ENCODE measurements at places on chromosomes 1 and 21. TPM values are rescaled to one million over a fixed set of nuclear protein-coding genes. Genes with fewer than 3 reads are reported as not detected.

- H3K27ac ChIP-seq: no peak overlapping the region
- no peak for DNase-seq
- no peak overlapping the region for H3K4me3 ChIP-seq
- peaks cover 12% of the 10 kb centered on the region for H3K36me3 ChIP-seq
- H3K27me3 ChIP-seq: no peaks in the 10 kb centered on the region
- peaks cover 11% of the 10 kb centered on the region for H3K4me1 ChIP-seq
Observed at GRCh38 chr1:214404571-214405213, 123.7 kb downstream of the SMYD2 start.

- no peaks in the 10 kb centered on the region for H3K4me1 ChIP-seq
- H3K27ac ChIP-seq: no peak overlapping the region
- H3K4me3 ChIP-seq: no peak overlapping the region
- peaks cover 13% of the 10 kb centered on the region for H3K36me3 ChIP-seq
- no peak for DNase-seq
- H3K27me3 ChIP-seq: peaks cover 26% of the 10 kb centered on the region
Observed at GRCh38 chr1:37438869-37439343, 35.5 kb upstream of the ZC3H12A start.

DNA sequence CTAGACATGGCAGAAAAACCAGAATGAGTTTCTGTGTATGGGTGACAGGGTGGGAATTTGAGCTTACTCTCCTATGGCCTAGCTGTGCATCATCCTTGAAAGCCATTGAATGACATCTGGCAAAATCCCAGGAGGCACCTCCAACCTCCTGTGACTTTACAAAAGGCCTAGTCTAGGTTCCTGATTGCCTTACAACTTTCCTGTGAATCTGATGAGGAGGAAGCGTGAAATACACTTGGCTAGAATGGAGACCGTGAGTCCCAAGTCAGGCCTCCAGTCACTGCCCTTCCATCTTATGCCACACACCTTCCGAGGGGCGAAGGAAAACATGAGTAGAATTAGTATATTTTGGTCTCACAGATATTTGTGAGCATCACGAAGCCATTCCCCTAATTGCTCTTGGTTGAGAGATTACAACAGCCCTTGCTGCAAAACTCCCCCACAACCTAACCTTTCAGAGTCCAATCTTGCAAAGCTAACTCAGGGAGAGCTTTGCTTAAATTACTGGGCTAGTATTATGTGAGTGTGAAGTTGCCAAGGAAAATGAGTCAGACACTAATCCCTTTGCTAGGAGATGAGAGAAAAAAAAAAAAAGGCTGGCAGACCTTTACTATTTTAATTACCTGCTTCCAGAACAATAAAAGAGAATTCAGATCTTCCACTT, 36.3 kb upstream of the PAXBP1 start:
- no peak overlapping the region for H3K4me3 ChIP-seq
- H3K27me3 ChIP-seq: no peaks in the 10 kb centered on the region
- H3K27ac ChIP-seq: no peak overlapping the region
- H3K36me3 ChIP-seq: no peaks in the 10 kb centered on the region
- no peaks in the 10 kb centered on the region for H3K4me1 ChIP-seq

DNA sequence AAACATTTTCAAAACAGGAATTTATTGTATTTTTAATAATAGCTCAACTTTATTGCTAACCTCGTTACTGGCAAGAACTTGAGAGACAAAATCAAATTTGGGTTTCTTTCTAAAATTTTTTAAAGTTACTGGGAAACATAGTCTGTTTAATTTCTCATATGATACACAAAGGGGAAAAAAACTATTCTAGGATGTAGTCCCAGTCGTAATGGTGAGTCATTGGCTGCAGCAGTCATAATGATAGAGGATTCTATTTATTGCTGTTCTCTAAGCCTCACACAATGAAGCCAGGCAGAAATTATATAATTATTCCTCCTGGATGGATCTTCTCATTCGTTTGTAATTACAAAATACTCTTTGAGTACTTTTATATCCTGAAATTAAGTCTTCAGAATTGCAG, 326.5 kb upstream of the SGIP1 start:
- no peaks in the 10 kb centered on the region for H3K4me1 ChIP-seq
- H3K27ac ChIP-seq: no peak overlapping the region
- no peak for DNase-seq
- no peak overlapping the region for H3K4me3 ChIP-seq
- H3K27me3 ChIP-seq: no peaks in the 10 kb centered on the region
- no peaks in the 10 kb centered on the region for H3K36me3 ChIP-seq

GRCh38 chr1:25450891-25451290, 20.2 kb downstream of the MACO1 start:
- no peaks in the 10 kb centered on the region for H3K36me3 ChIP-seq
- H3K27me3 ChIP-seq: no peaks in the 10 kb centered on the region
- no peak overlapping the region for H3K4me3 ChIP-seq

The AMY2A gene
- total RNA-seq: not detected

DNA sequence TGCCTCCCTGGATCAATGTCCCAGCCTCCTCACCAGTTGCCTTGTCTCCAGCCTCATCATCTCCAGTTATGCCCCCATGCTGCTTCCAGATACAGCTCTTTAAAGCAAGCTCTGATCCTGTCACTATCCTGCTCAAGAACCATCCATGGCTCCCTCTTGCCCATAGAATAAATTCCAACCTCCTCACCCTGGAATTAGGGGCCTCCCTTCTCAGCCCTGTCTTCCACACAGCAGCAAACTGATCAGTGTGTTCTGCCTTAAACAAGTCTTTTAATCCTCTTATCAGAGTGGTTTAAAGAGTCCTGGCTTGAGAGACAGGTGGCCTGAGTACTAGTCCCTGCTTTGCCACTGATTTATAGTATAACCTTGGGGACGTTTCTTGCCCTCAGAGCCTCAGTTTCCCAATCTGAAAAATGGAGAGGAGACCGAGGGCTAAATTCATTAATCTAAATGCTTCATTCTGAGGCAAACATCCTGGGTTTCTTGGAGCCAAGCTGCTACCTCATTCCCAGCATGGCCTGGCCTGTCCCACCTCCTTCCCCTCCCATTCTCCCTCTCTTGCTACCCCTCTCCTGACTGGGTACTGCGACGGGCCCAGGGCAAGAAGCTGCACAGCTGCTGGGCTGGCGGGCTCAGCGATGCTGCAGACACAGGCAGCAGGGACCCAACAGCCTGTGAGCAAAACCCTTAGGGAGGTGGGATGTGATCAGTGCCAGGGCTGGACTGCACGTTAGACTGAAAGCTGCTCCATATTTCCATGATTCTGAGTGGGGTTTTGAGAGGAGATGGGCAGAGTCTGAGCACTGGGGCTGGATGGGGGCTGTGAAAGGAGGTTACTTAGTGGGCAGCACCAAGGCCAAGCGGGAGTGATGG, 221.4 kb downstream of the PTPRU start:
- H3K4me1 ChIP-seq: no peaks in the 10 kb centered on the region
- H3K27me3 ChIP-seq: peaks cover 100% of the 10 kb centered on the region
- H3K27ac ChIP-seq: no peak overlapping the region
- no peak for DNase-seq

DNA sequence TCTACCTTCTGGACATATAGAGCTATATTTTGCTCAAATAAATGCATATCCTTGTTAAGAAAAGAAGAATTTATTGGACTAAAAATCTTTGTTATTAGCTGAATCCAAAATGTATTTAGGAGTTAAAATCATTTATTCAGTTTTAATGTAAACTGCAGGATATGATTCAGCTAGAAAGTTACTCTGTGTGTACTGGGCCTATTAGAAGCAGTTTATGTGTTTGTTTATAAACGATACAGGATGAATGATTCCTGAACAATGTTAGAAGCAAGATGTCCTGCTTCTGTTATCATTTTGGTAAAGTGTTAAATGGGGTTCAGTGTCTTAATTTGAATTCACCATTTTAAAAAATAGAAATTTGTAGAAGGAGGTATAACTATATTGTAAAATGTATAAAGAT, 549.2 kb upstream of the ZRANB2 start:
- no peaks in the 10 kb centered on the region for H3K36me3 ChIP-seq
- H3K4me1 ChIP-seq: no peaks in the 10 kb centered on the region
- no peak overlapping the region for H3K27ac ChIP-seq
- H3K27me3 ChIP-seq: no peaks in the 10 kb centered on the region
- no peak for DNase-seq
- no peak overlapping the region for H3K4me3 ChIP-seq

DNA sequence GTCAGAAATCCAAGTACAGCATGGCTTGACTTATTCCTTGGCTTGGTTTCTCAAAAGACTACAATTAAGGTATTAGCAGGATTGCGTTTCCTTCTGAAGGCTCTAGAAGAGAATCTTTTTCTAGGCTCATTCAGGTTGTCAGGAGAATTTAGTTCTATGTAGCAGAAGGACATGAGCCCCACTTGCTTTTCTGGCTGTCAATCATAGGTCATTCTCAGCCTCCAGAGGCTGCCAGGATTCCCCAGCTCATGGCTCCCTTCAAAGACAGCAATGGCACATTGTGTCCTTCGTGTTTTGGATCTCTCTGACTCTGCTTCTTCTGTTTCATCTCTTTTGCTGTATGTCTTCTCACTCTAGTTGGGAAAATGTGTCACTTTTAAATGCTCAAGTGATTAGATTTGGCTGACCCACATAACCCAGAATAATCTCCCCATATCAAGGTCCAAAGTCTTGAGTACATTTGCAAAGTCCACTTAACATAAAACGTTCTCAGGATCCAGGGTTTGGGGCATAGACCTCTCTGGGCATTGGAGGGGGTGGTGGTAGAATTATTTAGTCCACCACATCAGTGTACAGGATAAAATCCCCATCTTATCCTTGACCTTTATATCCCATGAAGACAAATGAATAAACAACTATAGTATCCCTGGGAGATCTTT, 126.7 kb upstream of the BCL9 start:
- no peak overlapping the region for H3K4me3 ChIP-seq
- no peaks in the 10 kb centered on the region for H3K4me1 ChIP-seq
- no peak for DNase-seq

DNA sequence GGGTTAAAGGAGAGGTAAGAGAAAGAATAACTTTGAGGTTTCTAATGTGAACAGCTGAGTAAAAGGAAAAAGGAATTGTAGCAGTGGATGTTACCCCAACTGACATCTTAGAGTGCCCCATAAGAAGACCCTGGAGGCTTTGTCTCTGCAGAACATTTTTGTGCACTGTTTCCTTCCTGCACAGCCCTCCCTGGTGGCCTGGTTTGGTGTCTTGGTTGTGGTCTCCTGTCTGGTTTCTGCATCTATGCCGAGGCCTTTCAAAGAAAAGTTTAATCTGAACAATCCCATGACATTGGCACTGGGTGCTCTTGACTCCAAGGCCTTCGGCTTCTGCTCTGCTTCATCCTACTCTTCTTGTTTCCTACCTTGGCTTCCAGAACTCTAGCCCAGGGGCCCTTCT, 57.8 kb downstream of the RHOU start:
- H3K36me3 ChIP-seq: no peaks in the 10 kb centered on the region
- peaks cover 7% of the 10 kb centered on the region for H3K27me3 ChIP-seq
- no peaks in the 10 kb centered on the region for H3K4me1 ChIP-seq
- DNase-seq: no peak

- H3K27me3 ChIP-seq: no peaks in the 10 kb centered on the region
- H3K27ac ChIP-seq: no peak overlapping the region
- DNase-seq: no peak
- no peaks in the 10 kb centered on the region for H3K4me1 ChIP-seq
Observed at GRCh38 chr1:60762911-60763310, 319.4 kb upstream of the NFIA start.

DNA sequence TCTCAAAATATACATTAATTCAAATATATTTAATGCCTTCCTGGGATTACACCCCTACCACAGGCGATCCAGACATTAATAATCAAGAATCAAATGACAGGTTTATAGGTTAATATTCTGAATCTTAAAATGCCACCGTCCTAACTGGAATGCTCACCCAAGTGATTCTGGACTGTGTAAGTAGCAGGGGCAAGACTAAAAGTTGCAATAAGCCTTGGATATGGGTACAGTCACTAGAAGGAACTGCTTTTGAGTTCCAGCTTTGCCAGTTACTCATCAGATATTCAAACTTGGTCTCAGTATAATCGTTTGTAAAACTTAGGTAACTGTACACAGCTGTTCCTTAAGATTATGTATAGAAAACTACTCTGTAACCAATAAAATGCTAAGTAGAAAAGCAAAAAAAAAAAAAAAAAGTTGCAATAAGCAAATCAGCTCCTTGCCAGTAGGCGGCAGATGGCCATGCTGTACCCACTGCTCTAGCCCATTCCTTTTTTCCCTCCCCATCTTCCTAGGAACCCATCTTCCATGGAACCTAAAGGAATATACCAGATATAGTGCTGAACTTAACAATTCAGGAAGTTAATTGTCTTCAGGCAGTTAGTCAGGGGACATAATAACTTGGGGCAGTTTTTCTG, 10.5 kb downstream of the RO60 start:
- H3K36me3 ChIP-seq: peaks cover 6% of the 10 kb centered on the region
- no peak for DNase-seq
- peaks cover 20% of the 10 kb centered on the region for H3K4me1 ChIP-seq
- no peak overlapping the region for H3K4me3 ChIP-seq
- no peak overlapping the region for H3K27ac ChIP-seq

The RHD gene
- not detected for total RNA-seq

The MRTO4 gene
- 41.4 TPM for total RNA-seq

DNA sequence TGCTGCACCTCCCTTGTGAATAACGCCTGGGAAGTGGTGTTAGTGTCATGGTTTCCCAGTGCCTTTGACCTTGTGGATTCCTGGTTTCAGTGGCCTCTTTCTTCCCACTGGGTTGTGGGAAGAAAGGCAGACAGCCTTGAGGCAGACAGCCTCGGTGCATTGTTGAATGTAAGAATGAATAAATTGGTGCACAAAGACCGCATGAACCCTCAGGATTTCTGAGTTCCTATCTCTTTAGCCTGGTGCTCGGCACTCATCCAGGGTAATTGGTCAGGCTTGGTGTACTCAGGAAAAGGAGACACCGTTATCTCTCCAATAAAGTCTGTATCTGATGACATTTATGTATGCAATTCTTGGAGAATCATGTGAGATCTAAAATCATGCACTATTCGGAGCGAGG, 5.1 kb downstream of the ZNF362 start:
- DNase-seq: no peak
- H3K27me3 ChIP-seq: no peaks in the 10 kb centered on the region
- peaks cover 15% of the 10 kb centered on the region for H3K36me3 ChIP-seq
- H3K4me3 ChIP-seq: no peak overlapping the region
- H3K4me1 ChIP-seq: peaks cover 17% of the 10 kb centered on the region
- H3K27ac ChIP-seq: no peak overlapping the region

The CADM3 gene
- total RNA-seq: not detected

GRCh38 chr1:55362558-55362957, 147.4 kb upstream of the USP24 start:
- H3K36me3 ChIP-seq: no peaks in the 10 kb centered on the region
- no peak overlapping the region for H3K4me3 ChIP-seq
- peaks cover 38% of the 10 kb centered on the region for H3K27me3 ChIP-seq
- no peak overlapping the region for H3K27ac ChIP-seq
- DNase-seq: no peak
- H3K4me1 ChIP-seq: no peaks in the 10 kb centered on the region

The IVL gene
- 1.9 TPM for total RNA-seq

DNA sequence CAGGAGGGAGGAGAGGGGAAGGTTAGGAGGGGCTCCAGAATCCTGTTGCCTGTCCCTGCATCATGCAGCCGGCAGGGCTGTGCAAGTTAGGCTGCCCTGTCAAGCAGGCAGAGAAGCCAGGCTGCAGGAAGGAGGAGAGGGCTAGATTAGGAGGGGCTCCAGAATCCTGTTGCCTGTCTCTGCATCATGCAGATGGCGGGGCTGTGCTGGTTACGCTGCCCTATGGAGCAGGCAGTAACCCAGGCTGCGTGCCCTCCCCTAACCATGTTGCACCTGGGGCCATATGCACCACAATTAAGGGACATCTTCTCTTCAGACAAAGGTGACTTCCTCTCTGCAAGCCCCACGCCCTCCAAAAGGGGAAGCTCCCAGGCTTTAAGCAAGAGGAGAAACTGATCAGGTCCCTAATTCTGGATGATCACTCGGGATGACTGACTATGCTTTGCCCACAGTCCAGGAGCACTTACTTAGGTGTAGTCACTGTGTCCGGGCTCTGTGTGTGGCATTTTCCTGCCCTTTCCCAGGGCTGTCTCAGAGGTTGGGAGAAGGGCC, 457.4 kb downstream of the SETD4 start:
- H3K27me3 ChIP-seq: no peaks in the 10 kb centered on the region
- no peak for DNase-seq
- no peak overlapping the region for H3K27ac ChIP-seq

Data from Calu3 (cell line).